ENCODE measurements at places on chromosomes 3 and 15.
A peak's percentile ranks its signal among the peaks of the same experiment; 100 is the strongest.

GRCh38 chr15:25743548-25744275 lies 119.4 kb downstream of the ATP10A start:
- no peak for DNase-seq

DNA sequence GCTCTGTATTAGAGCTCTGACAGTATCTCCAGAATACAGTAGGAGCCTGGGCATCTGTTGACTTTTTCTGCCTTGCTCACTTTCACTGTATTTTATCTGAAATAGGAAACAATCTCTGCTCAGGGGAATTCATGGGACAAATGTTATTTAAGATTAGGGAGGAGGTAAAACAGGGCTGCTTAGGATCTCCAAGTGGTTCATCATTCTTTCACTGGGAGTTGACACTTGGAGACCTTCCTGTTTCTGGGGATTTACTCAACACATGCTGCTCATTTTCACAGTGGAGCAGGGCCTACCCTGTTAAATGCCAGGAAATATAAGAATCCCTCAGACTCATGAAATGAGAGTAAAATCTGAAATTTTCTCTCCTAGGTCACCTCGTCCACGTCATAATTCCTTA lies 185.5 kb downstream of the GAP43 start:
- DNase-seq = no peak

DNA sequence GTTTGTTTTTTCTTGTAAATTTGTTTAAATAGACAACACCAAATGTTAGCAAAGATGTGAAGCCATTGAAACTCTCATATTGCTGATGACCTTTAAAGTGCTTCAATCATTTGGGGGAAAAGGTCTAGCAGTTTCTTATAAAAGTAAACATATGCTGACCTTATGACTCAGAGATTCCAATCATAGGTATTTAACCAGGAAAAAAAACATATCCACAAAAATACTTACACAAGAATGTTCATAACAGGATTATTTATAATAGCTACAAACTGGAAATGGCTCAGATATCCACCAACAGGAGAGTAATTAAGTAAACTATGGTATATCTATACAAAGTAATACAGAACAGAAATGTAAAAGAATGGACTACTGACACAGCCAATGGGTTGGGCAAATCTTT lies 27.1 kb upstream of the RORA start:
- no peak for DNase-seq

GRCh38 chr3:4821338-4821737 lies 157.9 kb upstream of the BHLHE40 start:
- DNase-seq = no peak

DNA sequence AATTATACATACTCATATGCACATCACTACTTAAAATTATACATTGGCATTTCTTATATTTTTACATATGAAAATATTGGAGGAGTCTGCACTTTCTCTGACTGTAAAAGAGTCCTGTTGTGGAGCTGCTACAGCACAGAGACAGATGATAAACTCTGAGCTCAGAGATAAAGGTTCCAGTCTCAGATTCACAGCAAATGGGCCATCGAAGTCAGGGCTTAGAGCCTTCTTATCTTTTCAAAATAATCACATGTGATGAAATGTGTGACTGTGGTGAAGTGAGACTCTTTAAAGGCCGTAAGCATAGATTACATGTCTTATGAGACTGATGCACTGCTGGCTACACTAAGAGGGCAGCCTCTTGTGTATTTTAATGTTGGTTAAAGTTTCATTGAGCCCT lies 187.5 kb upstream of the SYNPR start:
- DNase-seq = no peak

- DNase-seq = no peak
These were observed 149.9 kb upstream of the GALNT15 start for GRCh38 chr3:16024548-16024947.

DNA sequence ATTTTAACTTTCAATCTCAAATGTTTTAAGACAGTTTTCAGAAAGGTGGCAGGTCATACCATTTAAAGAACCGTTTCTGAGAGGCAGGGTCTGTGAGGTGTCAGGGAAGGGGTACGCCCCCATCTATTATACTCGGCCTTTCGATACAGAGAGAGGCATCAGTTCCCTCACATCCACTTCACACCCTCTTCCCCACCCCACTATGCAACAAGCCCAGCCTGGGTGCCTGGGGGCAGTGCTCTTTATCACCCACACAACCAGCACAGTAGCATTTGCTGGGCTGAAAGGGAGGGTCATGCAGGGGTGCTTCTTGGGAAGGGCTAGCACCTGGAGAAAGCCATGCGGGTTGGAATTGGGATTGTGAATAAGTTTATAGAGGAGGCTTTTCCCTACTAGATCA lies 56.0 kb upstream of the KCNMB2 start:
- no peak for DNase-seq

- DNase-seq = no peak
These were observed 27.0 kb downstream of the DENND4A start for GRCh38 chr15:65765106-65765505.

- no peak for DNase-seq
These were observed 80.7 kb downstream of the KLF13 start for GRCh38 chr15:31407376-31407775.

DNA sequence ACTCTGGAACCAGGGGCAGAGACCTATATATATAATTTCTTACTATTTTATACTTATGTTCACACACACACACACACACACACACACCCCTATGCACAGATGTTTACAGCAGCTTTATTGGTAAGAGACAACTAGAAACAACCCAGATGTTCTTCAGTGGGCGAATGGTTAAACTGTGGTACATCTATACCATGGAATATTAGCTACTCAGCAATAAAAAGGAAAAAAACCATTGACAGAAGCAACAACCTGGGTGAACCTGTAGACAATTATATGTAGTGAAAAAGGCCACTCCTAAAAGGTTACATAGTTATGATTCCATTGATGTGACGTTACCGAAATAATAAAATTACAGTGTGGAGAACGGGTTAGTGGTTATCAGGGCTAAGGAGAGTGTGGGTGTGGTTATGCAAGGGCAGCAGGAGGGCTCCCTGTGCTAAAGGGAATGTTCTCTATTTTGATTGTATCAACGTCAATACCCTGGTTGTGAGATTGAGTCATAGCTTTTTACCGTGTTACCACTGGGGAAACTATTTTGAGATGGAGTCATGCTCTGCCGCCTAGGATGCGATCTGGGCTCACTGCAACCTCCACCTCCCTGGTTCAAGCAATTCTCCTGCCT lies 85.5 kb downstream of the FLNB start:
- no peak for DNase-seq

DNA sequence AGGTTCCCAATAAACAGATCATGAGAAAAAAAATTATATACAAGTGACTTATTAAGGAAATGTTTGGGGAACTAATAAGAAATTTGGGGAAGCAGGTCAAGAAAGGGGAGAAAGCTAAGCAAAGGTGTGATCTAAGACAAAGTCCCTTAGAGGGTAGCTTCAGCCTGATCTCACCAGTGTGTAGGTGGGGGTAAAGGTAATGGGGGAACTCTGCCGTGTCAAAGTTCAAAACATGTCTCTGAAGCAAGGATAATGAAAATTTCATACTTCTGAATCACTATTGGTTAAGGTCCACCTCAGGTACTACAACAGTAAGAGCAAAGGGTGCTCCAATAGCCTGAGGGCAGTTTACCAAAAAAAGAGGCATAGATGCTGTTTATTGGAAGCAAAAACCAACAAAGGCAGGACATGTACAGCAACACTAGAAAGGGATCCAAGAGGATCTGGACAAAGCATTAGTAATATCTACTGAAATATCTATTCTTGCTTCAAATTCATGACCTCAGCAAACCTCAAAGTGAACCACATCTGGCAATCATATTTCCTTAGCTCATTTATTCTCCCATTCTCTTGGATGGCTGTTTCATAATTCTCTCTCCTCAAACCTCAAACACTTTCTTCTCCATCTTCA lies 6.9 kb downstream of the ACAD11 start:
- DNase-seq = no peak

DNA sequence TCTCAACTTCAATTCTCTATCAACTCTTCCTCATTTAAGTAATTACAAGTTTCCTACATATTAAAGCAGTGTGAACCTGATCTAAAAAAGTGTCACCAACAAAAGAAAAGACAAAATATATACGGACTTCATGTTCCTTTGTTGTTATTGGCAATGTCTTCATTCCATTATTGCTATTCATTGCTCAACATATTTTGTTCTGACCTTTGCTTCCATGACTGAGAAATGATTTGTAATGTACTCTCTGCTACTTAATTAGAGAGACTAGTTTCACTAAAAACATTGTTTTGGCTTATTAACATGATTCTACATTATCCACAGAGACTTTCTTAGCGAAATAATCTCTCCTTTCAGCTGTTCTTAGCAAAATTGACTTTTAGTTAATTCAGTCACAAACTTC lies 657.2 kb upstream of the ROBO1 start:
- no peak for DNase-seq

DNA sequence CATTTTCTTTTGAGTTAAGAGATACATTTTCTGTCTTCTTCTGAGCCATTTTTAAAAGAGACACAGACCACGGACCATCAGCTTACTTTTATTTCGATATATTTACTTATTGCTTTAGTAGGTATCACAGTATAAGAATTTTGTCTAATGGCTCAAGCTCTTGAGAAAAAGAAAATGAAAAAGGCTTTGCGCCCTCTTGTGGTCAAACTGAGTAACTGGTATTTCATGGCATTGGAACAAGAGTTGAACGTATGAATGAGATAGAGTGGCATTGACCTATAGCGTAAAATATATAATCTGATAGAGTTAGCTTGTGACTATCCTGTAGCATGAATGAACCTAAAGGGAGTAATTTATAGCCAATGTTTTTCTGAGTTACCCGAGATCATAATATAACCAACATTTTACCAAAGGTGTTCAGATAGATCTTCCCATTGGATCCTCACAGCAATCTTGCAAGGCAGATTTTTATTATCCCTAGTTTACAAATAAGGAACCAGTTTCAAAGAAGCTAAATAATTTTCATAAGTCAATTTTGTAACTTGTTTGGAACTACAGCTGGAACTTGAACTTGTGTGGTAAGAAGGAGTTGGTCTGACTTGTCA lies 154.6 kb downstream of the POLR2M start:
- peak; percentile 56 for DNase-seq

DNA sequence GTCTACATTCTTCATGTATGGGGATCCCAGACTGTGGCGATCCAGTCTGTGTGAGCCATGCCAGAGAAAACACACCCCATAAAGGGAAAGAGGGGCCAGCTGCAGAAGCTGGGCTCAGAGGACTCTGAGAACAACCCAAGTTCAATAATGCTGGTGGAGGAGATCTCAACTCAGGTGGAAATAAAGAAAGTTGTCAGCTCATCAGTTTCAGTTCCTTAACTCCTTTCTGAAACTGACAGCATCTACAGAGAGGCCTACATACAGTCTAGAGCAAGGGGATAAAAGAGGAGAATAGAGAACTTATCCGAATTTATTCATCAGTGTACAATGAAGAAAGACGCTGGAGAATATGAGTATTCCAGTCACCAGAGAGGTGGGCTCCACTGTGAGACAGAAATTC lies 77.0 kb downstream of the NTRK3 start:
- DNase-seq = no peak

- no peak for DNase-seq
These were observed 28.1 kb downstream of the EXOG start for GRCh38 chr3:38524141-38524739.

- DNase-seq = no peak
These were observed 13.1 kb upstream of the KAT2B start for GRCh38 chr3:20027136-20027535.

DNA sequence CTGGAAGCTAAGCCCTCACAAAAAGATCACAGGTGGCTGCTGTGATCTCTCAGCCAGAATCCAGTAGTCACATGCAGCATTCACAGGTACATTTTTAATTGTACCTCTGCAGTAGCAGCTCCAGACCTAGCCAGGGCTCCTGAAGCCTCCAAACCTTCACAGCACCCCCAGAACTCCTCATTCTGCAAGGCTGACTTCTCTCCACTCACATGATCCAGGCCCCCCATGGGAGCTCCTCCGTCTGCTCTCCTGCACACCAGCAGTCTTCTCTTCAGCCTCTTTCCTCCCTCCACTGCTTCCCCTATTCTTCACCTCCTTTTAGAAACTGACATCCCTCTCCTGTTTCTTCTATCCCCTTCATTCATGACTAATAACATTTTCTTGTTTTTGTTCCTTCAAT lies 13.2 kb upstream of the CPEB1 start:
- DNase-seq = no peak

Measured in skin of body (tissue), 3 donors.